Peyer's patch (tissue), 4 donors: ENCODE measurements at places on chromosomes 6 and 20. TPM values are rescaled to one million over a fixed set of nuclear protein-coding genes. Genes with fewer than 3 reads are reported as not detected.

DNA sequence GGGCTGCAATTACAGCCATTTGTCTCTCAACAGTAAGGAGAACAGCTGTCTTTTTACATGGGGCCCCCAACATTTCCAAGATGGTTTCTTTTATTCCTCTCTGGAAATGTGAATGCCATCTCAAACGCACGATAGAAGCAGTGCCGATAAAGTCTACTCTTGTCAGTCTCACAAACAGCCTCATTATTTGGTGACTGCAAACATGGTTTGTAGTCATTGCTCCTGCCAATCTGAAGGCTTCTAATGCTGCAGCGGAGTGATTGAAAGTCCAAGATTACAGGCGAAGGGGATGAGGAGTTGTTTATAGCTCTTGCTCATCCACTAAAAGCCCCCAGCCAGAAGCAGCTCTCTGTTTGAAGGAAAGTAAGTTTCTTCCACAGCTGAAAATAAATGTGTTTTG, 657.1 kb downstream of the CBLN4 start:
- no peak for DNase-seq

GRCh38 chr6:100276311-100277057, 188.2 kb downstream of the SIM1 start:
- DNase-seq: no peak

WFDC10B gene
- total RNA-seq: not detected

DNA sequence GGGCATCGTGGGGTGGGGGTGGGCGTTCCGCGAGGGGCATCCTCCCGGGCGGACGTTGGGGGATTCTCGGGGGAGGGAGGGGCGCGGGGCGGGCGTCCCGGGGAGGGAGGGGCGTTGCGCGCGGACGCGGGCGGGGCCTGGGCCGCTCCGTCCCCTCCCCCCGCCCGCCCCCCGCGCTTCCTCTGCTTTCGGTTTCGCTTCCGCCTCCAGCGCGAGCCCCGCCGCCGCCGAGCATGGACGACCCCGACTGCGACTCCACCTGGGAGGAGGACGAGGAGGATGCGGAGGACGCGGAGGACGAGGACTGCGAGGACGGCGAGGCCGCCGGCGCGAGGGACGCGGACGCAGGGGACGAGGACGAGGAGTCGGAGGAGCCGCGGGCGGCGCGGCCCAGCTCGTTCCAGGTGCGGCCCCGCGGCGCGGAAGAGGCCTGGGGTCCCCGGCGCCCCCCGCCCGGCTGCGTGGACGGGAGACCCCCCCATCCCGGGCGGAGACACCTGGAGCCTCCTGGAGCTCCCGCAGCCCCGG, at the start of gene OGFR:
Gene OGFR (plus strand): TSS at position 209 of the 528 bp plus-strand sequence. CDS start 25 bp downstream, at position 234.
- DNase-seq: peak; percentile 80
